ENCODE measurements at places on chromosomes 1 and 21.

DNA sequence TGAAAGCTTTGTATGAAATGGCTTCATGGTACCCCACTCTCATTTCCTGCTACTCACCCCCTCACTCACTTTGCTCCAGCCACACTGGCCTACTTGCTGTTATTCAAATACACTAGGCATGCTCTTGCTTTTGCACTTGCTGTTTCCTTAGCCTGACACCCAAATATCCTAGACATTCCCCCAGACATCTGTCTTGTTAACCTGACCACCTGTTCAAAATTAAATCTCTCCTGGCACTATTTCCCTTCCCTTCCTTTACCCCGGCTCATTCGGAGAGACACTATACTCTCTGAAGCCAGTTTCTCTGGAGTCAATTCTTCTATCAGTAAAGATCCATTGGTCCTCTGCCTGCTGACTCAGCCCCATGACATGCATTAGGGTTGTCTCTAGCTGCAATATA lies 306.0 kb upstream of the SGIP1 start:
- no peak for DNase-seq

DNA sequence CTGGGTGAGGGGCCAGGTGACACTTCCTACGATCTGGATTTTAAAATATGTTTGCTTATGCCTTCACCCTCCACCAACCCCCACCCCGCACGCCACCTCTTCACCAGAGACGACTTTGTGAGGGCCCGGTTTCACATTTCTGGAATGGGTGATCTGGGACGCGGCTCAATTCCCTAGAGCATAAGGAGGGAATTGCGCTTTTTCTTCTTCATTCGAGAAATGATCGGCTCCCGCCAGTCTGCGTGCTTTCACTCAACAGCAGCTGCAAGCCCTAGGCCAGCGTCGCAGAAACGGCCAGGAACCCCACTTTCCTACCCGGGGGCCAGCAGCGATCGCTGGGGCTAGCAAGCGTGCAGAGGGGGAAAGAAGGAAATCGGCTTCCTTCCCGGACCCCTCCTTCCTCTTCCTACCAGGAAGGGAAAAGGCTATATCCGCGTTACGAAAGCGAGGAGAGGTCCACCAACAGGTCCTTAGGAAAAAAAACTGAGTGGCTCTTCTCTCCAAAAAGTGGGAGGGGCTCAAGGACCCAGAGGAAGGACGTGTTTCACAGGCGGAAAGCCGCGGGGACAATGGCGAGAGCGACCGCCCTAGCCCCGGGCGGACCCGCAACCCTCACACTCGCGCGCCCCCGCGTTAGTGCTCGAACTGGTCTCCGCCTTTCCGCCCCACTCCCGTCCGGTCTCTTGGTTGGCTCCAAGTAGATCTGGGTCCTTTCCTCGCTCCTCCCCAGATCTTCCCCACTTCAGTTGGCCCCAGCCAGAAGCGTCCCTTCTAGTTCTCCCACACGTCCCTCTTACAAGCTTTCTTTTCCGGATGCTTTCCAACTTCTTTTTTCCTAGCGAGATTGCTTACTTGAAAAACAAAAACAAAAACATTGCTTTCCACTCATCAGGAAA lies 1.1 kb upstream of the ADAMTS1 start:
- DNase-seq = no peak

GRCh38 chr1:74195339-74195738 lies 2.6 kb downstream of the LRRIQ3 start:
- no peak for DNase-seq

DNA sequence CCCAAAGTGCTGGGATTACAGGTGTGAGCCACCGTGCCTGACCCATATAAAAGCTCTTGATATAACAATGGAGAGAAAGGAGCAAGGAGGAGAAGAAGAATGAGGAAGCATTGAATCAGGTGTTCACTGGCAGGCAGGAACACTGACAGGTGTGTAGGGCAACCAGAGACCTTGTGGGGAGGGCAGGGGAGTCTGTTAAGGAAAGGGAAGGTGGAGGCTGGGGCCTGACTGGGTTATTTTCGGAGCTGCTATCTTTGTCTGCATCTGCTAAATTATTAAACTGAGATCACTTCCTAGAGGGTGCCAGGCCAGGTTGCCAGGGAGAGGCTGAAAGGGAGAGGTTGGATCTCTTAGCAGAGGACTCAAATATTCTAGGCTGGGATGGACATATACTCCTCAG lies 6.8 kb upstream of the TRNP1 start:
- DNase-seq = no peak

DNA sequence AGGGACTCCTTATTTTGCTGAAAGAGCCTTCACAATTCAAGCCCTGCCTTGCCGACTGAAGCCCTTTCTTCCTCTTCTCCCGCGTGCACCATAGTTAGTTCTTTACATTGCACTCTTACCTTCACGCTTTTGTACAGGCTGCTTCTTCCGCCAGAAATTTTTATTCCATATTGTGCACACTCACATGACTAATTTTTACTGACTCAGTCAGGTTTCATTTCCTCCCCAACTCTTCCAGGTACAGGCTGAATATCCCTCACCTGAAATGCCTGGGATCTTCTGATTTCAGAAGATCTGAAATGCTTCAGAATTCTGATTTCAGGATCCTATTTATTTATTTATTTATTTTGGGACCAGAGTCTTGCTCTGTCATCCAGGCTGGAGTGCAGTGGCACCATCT lies 172.8 kb downstream of the ZNF281 start:
- no peak for DNase-seq

DNA sequence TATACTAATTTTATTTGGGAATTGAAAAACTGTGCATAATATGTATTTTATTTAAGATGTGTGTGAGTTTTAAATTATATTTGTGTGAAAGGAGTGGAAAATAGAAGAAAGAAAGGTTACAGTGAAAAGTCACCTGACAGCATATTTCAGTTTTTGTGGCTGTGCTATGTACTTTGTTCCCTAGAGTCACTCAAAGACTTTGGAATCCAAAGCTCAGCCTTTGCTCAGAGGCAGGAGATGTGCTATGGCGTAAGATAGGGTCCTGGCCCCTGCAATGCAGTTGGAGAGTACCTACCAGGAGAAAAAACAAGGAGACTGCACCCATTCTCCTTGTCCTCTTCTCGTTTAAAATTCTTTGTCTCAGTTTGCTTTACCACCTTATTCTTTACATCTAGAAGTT lies 2.9 kb downstream of the CCDC30 start:
- no peak for DNase-seq
